Thoracic aorta (tissue), 2 donors: ENCODE measurements at places on chromosomes 12 and 14. TPM values are rescaled to one million over a fixed set of nuclear protein-coding genes. Genes with fewer than 3 reads are reported as not detected.

LBHD2 gene
- total RNA-seq: not detected

ESPL1 gene
- 0.95 TPM for total RNA-seq

LAG3 gene
- 0.95 TPM for total RNA-seq

- DNase-seq: no peak
- H3K36me3 ChIP-seq: no peaks in the 10 kb centered on the region
- no peak overlapping the region for H3K27ac ChIP-seq
- no peaks in the 10 kb centered on the region for H3K4me1 ChIP-seq
- H3K4me3 ChIP-seq: no peak overlapping the region
- H3K27me3 ChIP-seq: no peaks in the 10 kb centered on the region
Measured at GRCh38 chr12:3680919-3681594, 71.9 kb downstream of the CRACR2A start.

GRCh38 chr12:4323396-4323795, 2.4 kb downstream of the TIGAR start:
- H3K27ac ChIP-seq: no peak overlapping the region
- no peaks in the 10 kb centered on the region for H3K36me3 ChIP-seq
- H3K4me3 ChIP-seq: no peak overlapping the region
- DNase-seq: no peak

GRCh38 chr14:90604356-90604755, 207.5 kb downstream of the CALM1 start:
- no peak overlapping the region for H3K27ac ChIP-seq
- no peak for DNase-seq
- H3K36me3 ChIP-seq: no peaks in the 10 kb centered on the region

DNA sequence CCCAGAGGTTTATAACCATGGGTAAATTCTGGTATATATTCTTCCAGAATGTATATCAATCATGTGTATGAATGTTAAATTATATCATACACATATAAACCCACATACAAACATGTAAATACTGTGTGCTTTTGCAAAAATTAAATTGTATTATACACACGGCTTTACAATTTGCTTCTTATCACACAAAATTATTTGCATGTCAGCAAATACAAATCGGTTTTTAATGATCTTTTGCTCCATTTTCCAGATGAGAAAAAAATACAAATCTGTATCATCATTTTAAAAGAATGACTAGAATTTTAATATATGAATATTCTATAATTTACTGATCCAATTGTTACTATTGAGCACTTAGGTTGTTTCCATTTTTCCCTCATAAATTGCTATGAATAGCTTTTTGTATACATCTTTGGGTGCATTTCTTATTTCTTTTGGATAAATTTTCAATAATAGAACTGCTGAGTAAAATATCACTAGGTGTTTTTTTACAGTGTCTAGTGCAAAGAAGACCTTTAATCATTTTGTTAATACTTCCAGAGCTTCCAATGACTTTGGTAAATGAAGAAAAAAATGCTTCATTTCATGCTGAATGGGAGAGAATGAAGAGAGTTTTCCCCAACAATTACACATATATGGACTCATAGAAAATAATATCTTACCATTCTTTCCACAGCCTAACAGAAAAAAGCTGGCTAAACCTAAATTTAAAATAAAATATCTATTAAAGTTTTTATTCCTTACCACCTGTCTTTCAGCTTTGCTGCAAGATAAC, 3.5 kb downstream of the LYZ start:
- H3K27me3 ChIP-seq: no peaks in the 10 kb centered on the region
- H3K27ac ChIP-seq: no peak overlapping the region
- H3K4me3 ChIP-seq: no peak overlapping the region

GRCh38 chr12:116174006-116174405, 103.5 kb downstream of the MED13L start:
- H3K27ac ChIP-seq: no peak overlapping the region
- H3K4me3 ChIP-seq: no peak overlapping the region
- H3K4me1 ChIP-seq: peaks cover 22% of the 10 kb centered on the region

GRCh38 chr14:72060460-72060859, 128.2 kb downstream of the RGS6 start:
- no peaks in the 10 kb centered on the region for H3K27me3 ChIP-seq
- no peak for DNase-seq
- H3K27ac ChIP-seq: no peak overlapping the region
- no peak overlapping the region for H3K4me3 ChIP-seq
- H3K36me3 ChIP-seq: no peaks in the 10 kb centered on the region
- H3K4me1 ChIP-seq: no peaks in the 10 kb centered on the region

DNA sequence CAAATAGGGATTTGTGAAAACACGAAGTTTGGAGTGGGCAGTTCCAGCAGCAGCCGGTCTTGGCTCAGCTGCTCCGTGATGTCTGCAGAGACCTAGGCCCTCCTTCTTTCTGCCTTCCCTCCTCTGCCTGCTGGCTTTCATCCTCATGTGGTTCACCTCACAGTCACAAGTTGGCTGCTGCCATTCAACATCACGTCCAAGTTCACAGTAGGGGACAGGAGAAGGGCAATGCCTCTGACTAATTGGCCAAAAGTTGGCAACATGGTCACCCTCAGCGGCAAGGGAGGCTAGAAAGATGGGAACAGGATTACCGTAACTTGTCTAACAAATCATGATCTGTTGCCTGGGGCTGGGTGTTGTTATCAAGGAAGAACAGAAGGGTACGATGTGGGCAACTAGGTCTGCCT, 7.8 kb upstream of the CACNA2D4 start:
- H3K27ac ChIP-seq: no peak overlapping the region
- H3K4me3 ChIP-seq: no peak overlapping the region
- no peaks in the 10 kb centered on the region for H3K27me3 ChIP-seq
- no peak for DNase-seq

- DNase-seq: no peak
- peaks cover 3% of the 10 kb centered on the region for H3K4me1 ChIP-seq
- no peaks in the 10 kb centered on the region for H3K36me3 ChIP-seq
- H3K27ac ChIP-seq: no peak overlapping the region
- no peak overlapping the region for H3K4me3 ChIP-seq
Measured at GRCh38 chr12:54010972-54011664, 2.3 kb downstream of the HOXC8 start.
